ENCODE measurements at places on chromosomes 7 and 10. TPM values are rescaled to one million over a fixed set of nuclear protein-coding genes. Genes with fewer than 3 reads are reported as not detected.

ANKRD1 gene
- 785 TPM for total RNA-seq

GPR15LG gene
- not detected for total RNA-seq

DGKI gene
- total RNA-seq = 0.20 TPM

FAM25A gene
- not detected for total RNA-seq

CALCR gene
- total RNA-seq = not detected

ABCB1 gene
- total RNA-seq = 42.0 TPM

FAM13C gene
- 0.73 TPM for total RNA-seq

PHYHIPL gene
- not detected for total RNA-seq

SUN3 gene
- total RNA-seq = not detected

TYSND1 gene
- total RNA-seq = 6.9 TPM

AGR2 gene
- not detected for total RNA-seq

FAM170B gene
- not detected for total RNA-seq

GIMAP1 gene
- 9.4 TPM for total RNA-seq

WNT8B gene
- not detected for total RNA-seq

RHOBTB1 gene
- total RNA-seq = 18.5 TPM

LIPJ gene
- not detected for total RNA-seq

INSYN2A gene
- 0.07 TPM for total RNA-seq

TMEM270 gene
- total RNA-seq = not detected
